ENCODE measurements at places on chromosomes 7 and 10. TPM values are rescaled to one million over a fixed set of nuclear protein-coding genes. Genes with fewer than 3 reads are reported as not detected.

DNA sequence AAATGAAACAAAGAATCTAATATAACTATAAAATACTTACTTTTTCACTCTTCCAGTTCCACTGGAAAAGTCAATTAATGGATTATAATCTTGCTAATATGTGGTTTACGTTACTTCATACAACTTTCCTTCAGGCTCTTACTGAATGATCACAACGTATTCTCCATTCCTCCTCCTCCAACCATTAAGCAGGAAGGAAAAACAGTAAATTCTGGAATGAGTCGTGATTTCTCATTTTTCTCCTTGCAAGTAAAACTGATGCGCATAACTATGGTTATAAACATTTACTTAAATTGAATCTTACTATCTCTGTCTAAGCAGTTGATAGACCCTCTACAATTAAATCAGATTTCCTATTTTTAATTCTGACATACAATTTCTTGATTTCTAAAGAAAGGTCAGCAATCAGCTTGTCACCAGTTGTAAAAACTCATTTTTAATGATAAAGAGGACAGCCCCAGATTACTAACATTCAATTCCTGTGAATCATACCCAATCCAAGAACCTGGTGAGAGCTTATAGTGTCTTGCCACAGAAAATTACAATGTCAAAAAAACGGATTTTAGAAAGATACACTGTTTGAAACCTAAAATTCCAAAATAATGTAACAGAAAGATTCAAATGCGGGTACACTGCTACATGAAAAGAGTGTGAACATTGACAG, 64.3 kb downstream of the EZH2 start:
- DNase-seq: no peak

The GRM3 gene
- 0.06 TPM for polyA plus RNA-seq

- DNase-seq: no peak
These were observed 5.8 kb downstream of the ZNF365 start for GRCh38 chr10:62380016-62380415.

The SPAG6 gene
- 6.7 TPM for polyA plus RNA-seq

- no peak for DNase-seq
These were observed 688 bp upstream of the ABCB4 start for GRCh38 chr7:87476179-87476557.

The PILRA gene
- polyA plus RNA-seq: 3.4 TPM

DNA sequence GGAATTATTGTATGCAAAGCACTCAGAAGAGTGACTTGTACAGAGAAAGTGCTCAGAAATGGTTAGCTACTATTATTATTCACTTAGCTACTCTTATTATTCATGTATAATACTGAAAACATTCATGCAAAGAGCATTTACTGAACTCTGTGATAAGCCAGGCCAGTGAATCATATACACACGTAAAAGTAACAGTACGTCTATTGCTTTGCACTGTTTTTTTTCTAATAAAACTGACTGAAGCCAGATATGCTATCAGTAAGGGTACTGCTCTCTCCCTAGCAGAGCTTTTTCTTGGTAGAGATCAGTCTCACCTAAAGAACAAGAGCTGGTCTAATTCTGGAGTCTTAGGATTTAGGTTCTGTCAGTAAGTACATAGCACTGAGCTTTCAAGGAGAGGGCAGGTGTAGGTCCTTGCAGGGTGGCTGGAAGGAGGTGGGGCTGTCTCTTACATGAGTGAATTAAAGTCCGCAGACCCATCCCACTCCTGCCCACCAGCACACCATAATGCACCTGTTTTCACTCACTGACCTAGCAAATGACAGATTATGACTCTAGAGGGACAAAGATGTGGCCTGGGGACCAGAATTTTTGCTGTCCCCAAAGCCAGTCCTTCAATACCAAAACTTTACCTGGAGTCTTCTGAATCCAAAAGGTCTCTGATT, 145.9 kb downstream of the ARID5B start:
- no peak for DNase-seq

The CAMK2B gene
- polyA plus RNA-seq: 4.3 TPM

- DNase-seq: no peak
These were observed 277.2 kb upstream of the TCERG1L start for GRCh38 chr10:131588704-131589220.

DNA sequence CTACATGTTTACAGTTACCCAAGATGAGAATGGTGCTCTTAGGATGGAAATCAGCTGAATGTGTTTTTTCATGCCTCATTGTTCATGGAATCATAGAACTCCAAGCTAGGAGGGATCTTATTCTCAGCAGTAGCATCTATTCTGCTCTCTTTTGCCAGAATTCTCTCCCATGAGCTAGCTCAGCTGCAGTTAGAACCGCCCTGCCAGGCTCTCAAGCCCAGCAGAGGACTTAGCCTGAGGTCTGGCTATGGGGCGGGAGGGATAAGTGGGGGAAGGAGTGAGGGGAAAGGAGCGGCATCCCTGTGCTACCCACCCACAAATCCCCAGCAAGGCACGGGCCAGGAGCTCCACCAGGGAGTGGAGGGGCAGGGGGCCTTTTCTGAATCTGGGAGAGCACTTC, 120.7 kb upstream of the PLXNA4 start:
- DNase-seq: peak; percentile 79

The MRLN gene
- 141 TPM for polyA plus RNA-seq

- DNase-seq: no peak
These were observed 14.0 kb upstream of the SRI start for GRCh38 chr7:88233828-88234227.

The CPA2 gene
- 0.54 TPM for polyA plus RNA-seq

Data from muscle of leg (tissue), 16 donors.